Activated naive CD4-positive, alpha-beta T cell (primary cell): ENCODE measurements at places on chromosomes 12 and 14.

GRCh38 chr14:77122526-77123125, 19.0 kb downstream of the ZDHHC22 start:
- DNase-seq = no peak

GRCh38 chr12:29781705-29782266, 2.0 kb downstream of the TMTC1 start:
- DNase-seq = no peak

DNA sequence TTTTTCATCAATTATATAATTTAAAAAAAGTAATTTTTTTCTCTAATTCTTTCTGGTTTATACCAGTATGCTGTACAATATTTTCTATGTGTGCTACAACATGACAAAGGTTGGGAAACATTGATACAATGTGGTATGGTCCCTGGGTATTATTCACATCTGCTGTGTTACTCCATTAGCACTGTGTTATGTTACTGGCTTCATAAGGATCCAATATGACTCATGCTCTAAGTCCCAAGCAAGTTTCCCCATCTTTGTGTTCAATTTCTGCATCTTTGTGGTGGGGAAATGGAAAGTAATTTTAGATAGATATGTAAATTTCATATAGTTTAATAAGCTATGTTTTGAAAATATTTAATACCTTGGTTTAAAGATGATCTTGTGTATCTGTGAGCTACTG, 35.8 kb downstream of the FBXO33 start:
- DNase-seq = no peak

- no peak for DNase-seq
Measured at GRCh38 chr14:63011623-63012022, 33.6 kb downstream of the KCNH5 start.

- no peak for DNase-seq
Measured at GRCh38 chr12:49342914-49343731, 3.6 kb upstream of the DNAJC22 start.

- DNase-seq = no peak
Measured at GRCh38 chr12:16385782-16386646, 38.6 kb downstream of the MGST1 start.

DNA sequence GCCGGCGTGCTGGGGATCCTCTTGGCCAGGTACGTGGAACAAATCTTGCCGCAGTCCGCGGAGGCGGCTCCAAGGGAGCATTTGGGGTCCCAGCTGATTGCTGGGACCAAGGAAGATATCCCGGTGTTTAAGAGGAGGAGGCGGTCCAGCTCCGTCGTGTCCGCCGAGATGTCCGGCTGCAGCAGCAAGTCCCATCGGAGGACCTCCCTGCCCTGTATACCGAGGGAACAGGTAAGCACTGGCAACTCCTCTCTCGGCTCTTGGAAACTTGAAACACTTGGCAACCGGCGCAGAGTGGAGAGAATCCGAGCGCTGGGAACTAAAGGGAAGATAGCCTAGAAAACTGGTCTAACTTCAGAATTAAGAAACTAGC, 1.7 kb downstream of the PDE3A start:
- DNase-seq = no peak

DNA sequence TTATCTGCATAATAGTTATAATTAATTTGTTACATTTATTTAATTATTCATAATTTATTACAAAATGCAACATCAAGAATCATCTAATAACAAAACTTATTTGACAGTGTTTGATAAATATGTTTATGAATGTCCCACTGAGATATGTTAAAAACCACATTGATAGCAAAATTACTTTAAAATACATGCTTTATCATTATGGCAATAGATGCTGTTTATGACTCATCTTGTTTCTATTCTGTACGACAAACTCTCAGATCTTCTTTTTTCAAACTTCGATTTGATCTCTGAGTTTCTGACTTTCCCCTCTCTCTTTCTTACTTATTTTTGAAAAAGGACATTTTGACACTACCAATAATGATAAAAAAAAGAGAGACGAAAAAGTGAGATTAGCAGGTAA, 56.8 kb upstream of the LRRK2 start:
- DNase-seq = no peak

- no peak for DNase-seq
Measured at GRCh38 chr12:105425254-105426174, 95.0 kb downstream of the C12orf75 start.

GRCh38 chr12:678747-679712, 15.8 kb upstream of the NINJ2 start:
- DNase-seq = no peak

DNA sequence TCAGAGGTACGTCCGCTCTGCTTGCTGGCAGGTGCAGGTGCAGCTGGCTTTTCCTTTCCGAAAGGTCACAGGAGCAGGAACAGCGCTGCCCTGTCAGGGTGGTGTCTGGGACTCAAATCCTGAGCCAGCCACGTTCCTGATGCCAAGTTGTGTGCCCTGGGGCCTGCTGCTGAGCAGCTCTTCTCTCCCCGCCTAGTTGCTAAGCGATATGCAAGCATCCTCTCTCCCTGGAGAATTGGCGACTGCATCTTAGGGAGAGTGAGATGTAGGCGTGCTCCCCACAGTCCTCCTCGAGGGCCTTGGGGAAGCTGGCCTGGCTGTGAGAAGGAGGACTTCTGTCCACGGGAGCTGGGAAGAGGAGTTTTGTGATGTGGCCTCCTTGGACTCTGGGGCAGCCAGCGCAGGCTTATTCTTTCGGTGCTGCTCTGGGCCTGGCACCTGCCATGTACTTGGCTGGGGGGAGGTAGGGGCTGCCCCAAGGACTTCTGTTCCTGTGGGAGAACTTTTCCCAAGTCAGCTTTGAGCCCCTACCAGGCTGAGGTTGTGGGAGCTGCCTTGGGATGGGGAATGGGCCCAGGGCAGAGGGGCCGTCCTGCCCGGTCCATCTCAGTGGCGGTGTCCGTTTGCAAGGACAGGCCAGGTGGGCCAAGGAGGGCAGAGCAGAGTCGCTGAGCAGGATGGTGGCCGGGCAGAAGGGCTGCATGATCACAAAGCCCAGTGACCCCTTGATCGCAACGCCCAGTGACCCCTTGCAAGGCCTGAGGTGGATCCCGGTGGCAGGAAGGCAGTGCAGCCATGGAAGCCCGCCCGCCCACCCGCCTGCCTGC, 183.5 kb downstream of the ADGRD1 start:
- no peak for DNase-seq

GRCh38 chr14:65802196-65802595, 389.7 kb downstream of the FUT8 start:
- DNase-seq = no peak

- no peak for DNase-seq
Measured at GRCh38 chr12:94427501-94428381, 31.9 kb downstream of the CEP83 start.

- no peak for DNase-seq
Measured at GRCh38 chr12:75816897-75817296, 214.7 kb downstream of the PHLDA1 start.

GRCh38 chr12:86484473-86484872, 228.3 kb upstream of the MGAT4C start:
- DNase-seq = no peak

GRCh38 chr12:10701843-10702242, 21.3 kb downstream of the YBX3 start:
- DNase-seq = no peak

GRCh38 chr14:71245659-71246361, 338.6 kb downstream of the PCNX1 start:
- no peak for DNase-seq

DNA sequence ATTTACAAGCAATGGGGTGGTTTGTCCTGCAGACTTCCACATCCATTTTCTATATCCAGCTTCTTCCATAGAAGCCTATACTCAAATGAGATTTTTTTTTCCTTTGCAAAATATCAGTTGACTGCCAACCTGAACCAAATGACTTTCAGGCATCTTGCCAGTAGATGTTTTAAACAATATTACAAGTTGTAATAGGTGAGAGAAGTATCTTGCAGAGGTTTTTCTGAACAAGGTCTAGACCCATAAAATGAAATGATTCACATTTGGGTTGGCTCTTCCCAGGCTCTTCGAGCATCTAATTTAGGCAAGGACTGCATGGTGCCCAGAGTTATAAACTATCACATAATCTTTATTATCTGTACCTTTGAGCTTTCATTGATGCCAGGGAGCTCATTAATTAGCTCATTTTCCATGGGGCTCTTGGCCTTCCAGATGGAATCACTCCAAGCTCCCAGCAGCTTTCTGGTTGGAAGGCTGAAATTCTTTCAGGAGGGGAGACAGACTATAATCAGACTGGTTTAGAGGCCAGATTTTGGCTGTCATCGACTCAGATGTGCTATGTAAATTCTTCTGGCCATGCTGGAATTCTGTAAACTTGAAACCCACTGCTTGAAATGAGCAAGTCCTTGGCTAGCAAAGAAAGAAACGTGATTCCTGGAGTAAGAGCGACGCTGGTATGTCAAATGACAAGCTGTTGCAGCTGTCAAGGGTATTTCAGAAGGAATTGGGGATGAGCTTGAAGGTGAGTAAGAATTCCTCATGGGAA, 32.2 kb upstream of the DICER1 start:
- no peak for DNase-seq

GRCh38 chr14:37932008-37932407, 275.7 kb upstream of the SSTR1 start:
- DNase-seq = no peak

DNA sequence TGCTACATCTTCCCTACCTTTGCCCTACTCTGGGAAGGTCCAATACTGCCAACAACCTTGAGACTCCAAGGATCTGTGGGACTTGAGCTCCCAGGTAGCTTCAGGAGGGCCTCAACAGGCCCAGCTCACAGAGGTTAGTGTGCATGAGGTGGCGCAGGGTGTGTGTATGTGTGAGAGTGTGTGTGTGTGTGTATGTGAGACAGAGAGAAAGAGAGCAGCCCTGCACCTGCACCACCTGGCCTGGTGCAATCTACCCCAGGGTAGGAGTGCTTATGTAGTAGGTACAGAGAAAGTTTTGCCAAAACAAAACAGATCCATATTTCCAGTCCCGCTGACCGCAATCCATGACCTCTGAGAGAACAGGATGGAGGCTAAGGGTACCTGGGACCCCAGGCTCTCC, 24.6 kb downstream of the TMEM229B start:
- DNase-seq = no peak

DNA sequence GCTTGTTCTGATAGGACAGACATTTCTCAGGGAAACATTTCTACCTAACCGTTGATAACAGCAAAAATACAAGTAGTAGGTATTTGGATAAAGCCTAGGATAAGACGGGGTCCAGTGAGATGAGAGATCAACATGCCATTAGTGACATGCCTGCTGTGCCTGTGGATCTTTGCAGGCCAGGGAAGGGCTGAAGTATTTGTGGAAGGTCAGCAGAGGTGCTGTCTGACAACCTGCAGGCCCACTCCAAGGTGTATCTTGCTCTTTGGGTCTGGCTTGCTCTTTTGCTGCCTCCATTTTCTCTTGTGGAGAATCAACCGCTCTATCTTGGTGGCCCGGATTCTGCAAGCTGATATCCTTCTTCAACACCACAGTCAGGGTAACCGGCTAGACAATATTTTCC, 46.7 kb downstream of the MSRB3 start:
- no peak for DNase-seq
